ENCODE measurements at places on chromosomes 6 and 20. TPM values are rescaled to one million over a fixed set of nuclear protein-coding genes. Genes with fewer than 3 reads are reported as not detected.

PROKR2 gene
- not detected for total RNA-seq

DSP gene
- total RNA-seq: 0.08 TPM

MMP24 gene
- 0.50 TPM for total RNA-seq

TMEM151B gene
- not detected for total RNA-seq

BPIFA3 gene
- not detected for total RNA-seq

SLC2A10 gene
- 19.2 TPM for total RNA-seq

IGF2R gene
- total RNA-seq: 54.7 TPM

Measured in SJSA1 (cell line).